ENCODE measurements at places on chromosomes 6 and 20.

- DNase-seq = no peak
Observed at GRCh38 chr20:62832212-62832922, 15.5 kb downstream of the COL9A3 start.

DNA sequence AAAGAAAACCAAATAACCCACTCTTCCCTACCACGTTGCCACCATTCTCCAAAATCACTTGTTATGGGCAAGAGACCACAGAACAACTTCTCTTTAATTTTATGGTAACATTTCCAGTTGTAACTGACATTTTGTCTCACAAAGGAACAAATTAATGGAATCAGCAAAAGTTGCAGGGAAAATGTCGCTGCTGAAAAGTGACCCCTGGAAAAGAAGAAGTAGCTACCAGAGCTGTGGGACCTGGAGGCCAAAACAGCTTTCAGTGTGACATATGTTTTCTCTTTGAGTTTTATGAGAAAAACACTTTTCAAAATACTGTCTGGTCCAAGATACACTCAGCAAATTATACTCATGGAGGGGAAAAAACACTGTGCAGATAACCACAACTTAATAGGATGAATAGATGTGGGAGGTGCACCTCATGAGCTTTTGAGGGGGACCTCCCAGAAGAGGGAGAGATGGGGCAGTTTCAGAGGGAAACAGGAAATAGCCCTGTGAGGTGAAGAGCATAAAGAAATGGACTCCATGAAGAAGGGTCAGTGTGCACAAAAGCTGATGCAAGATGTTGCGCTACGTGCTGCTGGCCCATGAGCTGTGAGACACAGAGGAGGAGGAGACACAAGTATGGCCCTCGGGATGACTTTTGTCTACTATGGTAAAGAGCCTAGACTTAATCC is 87.3 kb downstream of the DTNBP1 start:
- no peak for DNase-seq

DNA sequence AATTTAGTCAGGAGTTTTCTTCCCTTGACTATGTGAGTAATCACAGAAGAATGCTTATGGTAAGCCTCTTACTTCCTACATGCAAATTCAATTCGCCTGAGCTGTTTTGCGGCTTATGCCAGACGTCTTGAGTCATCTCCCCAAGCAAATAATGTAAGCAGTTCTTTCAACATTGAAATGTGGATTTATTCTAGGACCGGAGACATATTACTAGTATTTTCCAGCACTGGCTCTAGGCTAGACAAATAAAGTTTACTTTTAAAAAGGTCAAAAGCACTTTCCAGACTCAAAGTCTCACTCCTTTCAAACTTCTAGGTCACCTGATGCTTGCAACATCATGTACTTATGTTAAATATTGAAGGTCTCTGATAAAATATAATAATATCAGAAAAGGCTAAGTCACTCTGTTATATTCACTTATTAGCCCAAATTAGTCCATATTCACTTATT is 38.1 kb upstream of the NOX3 start:
- peak; percentile 99 for DNase-seq

GRCh38 chr6:89678531-89678930 is 40.0 kb upstream of the LYRM2 start:
- no peak for DNase-seq

GRCh38 chr6:148055419-148055818 is 287.2 kb upstream of the SASH1 start:
- no peak for DNase-seq

- no peak for DNase-seq
Observed at GRCh38 chr6:29982097-29982496, 39.8 kb downstream of the HLA-A start.

DNA sequence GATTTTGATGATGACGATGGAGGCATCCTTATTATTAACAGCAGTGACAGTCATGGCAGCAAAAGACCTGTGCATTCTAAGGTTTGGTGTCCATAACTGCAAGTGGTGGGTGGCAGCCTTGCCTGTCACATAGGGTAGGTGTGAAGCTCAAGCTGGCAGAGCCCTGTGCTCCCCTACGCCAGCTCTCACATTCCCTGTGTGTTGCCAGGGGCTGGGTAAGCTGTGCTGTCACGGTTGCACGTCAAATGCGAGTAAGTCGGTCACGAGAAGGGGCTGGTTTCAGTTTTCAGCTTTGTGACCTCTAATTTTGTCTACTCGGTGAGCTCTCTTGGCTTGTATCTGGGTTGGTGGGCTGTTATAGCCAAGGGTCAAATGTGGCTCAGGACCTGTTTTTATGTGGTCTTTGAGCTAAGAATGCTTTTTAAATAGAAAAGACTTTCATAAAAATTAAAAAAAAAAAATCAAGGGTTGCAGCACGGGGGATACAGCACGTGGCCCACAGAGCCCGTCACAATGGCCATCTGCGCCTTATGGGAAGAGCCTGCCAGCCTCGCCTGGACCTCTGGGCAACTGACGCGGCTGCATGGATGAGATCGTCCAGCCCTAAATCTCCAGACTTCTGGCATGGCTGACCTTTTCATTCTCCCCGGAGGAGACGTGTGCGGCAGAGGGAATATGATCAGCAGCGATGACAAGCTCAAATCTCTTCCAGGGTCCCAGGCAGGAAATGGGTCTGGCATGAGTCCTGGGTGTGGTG is 148.5 kb downstream of the PHACTR3 start:
- DNase-seq = no peak

GRCh38 chr6:148016013-148016412 is 326.6 kb upstream of the SASH1 start:
- DNase-seq = no peak

DNA sequence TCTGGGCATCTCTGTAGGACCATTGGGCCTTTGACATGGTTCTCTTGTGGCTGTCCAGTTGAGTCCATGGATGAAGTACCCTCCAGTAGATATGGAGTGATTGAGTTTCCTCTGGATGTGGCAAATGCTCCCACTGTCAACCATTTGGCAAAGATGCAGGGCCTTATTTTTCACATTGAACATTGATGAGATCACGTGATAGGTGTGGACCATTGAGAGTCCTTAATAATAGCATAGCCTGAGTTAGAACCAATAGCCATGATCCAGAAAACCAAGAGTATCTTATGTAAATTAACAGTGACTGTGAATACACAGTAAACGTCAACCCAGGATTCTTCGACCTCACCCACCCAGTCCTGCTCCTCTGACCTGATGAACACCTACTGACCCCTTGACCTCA is 3.0 kb upstream of the PERP start:
- no peak for DNase-seq

GRCh38 chr6:129655334-129655733 is 54.6 kb downstream of the ARHGAP18 start:
- DNase-seq = no peak

DNA sequence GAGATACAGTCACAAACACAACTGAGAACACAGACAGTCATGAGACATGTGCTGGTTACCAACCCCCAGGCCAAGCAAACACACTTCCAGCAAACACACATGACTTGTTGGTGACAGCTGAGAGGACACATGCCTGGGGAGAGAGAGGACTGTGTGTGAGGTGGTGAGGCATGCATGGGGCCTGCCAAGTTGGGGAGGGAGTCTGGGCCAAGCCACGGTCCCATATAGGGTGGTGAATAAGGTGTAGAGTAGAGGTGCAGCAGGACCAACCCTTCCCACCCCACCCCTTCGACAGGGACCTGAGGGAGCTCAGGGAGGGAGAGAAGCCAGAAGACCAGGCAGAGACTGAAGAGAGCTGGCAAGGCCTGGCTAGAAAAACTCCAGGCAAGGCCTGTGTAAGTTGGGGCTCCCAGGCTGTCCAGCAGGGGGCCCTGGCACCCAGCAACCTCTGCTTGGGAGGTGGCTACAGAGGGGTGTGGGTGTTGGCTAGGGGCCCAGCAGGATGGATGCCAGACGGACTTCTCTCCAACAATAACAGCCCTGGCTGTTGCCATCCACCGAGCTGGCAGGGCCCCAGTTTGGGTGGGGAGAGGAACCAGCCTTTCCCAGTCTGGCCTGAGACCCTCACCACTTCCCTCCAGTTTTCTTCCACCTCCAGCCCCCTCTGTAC is 2.0 kb upstream of the SLC29A1 start:
- peak; percentile 91 for DNase-seq

DNA sequence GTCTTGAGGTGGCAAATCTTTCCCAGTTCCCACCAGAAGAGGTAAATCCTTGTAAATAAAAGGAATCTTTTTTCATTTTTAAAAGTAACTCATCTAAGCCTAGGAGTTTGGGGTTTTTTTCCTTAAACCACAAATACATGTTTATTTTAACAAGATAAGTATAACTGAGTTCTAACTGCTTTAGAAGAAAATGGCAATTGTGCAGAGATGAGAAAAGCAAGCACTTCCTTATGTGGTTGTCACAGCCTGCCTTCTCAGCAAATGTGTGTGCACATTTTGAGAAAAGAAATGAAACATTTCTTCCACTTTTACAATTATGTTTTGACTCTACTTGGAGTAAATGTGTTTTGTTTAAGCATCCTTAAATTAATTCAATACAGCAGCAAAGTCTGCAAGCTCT is 17.7 kb downstream of the HCK start:
- DNase-seq = no peak

DNA sequence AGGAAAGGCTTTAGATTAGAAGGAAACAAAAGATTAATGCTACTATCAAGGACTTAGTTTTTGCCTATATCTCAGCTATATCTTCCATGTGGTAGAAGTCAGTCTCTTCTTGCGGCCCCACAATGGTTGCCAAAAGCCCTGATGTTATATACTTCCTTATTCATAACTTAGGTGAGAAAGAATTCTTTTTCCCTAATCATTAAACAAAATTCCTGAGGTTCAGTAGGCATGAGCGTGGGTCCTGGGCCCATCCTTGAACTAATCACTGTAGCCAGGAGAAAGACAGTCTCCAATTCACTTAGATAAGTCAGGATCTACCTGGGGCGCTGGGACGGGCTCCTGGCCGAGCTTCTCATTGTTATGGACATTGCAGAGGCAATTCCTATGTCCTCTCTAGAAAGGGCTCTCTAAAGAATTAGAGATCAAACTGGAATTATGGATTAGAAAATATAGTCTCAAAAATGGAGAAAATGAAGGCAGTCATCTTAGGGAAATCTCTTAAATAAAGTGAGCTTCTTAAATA is 134.3 kb downstream of the KIF6 start:
- DNase-seq = no peak

DNA sequence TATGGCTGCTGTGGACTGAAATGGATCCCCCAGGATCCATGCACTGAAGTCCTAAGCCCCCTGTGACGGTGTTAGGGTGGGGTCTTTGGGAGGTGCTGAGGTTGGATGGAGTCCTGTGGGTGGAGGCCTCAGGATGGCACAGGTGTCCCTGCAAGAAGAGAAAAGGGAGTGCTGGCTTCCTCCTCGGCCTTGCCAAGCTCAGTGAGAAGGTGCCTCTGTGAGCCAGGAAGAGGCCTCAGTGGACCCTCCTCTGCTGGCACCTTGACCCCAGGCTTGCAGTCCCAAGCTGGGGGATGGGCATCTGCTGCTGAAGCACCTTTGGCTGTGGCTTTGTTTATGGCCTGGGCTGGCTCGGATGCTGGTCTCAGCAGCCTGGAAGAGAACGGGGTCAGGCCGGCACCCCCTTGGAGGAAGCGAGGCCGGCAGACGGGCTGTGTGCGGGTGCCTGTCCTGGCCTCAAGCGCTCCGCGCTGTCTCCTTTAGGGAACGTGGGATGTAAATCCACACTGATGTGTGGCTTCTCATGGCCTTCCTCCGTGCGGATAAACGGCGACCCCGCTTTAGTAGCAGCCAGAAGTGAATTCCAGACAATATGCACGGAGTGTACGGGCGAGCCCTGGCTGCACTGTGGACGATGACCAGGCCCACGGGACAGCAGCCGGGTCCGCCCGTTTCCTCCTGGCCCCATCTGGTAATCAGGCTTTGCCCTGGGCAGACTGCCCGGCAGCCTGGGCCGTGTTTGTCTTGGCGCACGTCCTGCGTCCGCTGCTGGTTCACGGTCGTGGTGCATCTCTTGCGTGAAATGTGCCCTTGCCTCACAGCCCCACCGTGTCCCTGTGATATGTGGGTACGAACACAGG is 182.6 kb downstream of the ERMARD start:
- DNase-seq = no peak

DNA sequence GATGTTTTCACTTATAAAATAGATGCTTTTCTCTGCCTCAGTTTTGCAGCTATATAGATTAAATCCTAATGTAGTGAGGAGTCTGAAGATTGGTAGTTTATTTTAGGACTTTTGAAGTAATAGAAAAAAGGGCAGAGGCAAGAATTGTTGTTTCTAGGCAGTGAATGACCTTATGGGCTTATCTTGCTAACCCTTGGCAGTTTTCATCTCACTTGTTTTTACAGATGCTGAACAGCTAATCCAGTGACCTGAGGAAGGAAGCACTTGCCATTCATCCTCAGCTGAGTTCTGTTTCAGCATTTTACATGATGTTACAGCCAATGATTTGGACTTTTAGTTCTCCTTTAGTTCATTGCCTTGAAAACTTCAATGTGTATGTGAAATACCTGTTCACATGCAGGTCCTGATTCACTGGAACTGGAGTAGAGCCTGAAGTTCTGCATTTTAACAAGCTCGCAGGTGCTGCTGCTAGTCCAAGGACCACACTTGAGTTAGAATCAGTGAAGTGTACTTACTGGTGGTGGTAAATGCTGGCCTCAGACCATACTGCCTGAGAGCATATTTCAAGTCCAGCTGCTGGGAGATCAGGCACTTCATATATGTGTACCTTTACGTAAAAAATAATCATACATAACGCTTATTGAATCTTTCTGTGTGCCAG is 86.9 kb downstream of the TULP4 start:
- no peak for DNase-seq

DNA sequence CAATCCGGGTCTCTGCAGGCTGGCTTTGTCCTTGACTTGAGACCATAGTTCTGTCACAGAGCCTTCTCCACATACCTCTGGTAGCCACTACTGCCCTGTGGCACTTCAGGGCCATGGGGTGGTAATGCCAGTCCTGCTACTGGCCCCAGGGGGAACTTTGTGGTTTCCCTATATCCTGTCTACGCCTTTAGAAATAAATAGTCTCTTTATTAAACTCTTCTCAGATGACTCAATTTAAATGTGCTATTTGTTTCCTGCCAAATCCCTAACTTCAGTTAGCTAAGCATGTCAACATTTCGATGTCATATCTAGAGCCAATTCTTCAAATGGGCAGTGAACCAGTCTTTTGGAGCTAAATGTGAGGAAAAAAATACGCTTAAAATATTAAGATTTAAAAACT is 60.1 kb downstream of the SEL1L2 start:
- DNase-seq = no peak

- no peak for DNase-seq
Observed at GRCh38 chr6:21107796-21108195, 485.8 kb upstream of the SOX4 start.
